Glutamatergic neuron (in vitro differentiated cells): ENCODE measurements at places on chromosomes 1 and 21. TPM values are rescaled to one million over a fixed set of nuclear protein-coding genes. Genes with fewer than 3 reads are reported as not detected.

DNA sequence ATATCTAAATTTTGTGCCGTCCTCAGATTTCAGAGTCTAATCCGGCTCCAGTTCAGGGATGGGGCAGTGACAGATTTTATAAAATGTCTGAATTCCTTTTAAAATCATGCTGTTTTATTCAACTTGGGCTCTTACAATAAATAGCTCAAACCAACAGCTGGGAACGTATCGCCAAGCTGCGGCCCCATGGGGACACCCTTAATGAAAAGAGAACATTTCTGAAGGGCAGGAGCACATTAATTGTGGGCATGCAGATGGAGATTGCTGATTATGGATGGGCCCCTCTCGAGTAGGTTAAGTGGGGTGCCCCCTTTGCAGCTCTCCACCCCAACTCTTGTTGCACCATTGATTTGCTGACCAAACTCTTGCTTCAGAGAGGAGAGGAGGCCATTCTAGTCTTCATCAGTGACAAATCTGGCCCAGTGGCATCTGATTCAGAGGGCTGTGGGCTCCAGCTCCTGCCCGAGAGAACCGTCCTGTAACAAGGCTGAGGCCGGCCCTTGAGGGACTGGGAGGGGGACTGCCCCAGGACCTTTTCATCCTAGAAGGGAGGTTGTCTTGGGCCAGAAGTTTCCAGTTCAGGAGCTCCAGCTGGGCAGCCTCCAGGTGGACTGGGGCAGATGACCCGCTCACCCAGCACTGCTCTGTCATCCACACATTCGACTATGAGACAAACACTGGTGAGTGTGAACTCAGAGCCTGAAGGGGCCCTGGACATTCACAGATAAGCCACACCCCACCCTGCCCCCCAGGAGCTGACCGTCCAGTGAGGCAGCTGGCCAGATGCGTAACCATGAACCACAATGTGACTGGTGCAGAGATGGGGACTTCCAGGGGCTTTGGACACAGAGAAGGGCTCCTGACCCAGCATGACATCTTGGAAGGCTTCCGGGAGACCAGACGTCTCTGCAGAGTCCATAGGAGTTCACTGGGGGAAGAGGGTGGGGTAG lies 55.1 kb upstream of the TMEM51 start:
- DNase-seq = no peak

GRCh38 chr1:45282351-45282750 lies 44.3 kb upstream of the HPDL start:
- DNase-seq = no peak

DNA sequence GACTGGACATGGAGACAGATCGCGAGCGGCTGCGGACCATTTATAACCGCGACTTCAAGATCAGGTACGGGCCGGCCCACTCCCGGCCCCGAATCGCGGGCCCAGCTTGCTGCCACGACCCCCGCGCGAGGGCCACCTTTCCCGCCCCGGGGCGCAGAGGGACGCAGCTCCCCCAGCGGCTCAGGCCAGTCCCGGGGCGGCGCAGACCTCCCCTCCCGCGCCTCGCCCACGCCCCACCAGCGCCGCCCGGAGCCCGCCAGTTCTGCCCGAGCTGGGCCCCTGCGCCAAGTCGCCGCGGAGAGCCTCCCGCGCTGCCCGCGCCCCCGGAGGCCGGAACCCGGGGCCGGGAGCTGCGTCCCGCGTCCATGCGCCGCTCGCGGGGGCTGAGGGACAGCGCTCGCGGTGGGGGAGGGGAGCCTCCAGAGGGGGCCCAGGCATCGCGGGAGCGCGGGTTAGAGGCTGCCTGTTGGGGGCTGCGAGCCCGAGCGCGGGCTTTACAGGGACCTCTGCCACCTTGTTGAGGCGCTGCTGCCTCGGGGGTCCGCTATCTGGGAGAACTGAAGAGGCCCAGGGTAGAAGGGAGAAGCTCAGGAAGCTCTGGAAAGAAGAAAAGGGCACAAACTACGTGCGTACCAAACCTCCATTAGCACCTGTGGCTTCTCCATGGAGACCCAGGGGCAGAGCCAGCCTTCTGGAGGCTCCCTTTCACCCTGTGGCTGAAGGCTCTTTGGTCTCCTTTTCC lies 698 bp downstream of the MOV10 start:
- peak; percentile 60 for DNase-seq

DNA sequence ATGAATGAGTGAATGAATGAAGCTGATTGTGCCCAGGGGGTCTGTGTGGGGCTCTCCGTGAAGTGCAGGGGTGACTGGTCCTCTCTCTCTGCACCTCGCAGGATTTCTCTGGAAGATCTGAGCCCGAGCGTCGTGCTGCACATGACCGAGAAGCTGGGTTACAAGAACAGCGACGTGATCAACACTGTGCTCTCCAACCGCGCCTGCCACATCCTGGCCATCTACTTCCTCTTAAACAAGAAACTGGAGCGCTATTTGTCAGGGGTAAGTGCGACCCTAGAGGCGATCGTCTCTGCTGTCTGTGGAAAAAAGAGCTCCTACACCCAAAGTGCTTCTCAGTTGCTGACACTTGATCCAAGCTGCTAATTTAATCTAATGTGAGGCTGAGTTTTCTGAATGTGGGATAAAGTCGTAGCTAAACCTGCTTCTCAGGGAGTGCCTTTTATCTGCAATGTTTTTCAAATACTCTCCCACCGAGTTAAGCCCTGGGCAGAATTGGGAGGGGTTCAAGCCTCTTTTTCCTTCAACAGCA lies 101.7 kb downstream of the HUNK start:
- DNase-seq = no peak

DNA sequence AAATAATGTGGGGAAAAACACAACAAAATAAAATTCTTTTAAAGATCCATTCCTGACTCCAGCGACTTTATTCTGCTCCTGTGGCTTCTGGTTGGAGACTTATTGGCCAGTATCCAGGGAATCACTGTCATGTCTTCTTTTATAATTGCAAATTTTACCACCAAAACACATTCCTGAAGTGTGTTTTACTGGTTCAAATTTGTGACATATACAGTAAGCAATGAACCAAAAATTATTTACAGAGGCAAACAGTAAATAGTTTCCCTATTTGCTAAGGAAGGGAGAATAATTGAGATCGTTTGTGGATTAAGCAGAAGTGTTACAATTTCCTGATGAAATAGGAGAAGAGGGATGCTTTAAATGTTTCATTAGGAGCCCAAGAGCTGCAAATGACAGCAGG lies 118.7 kb downstream of the ZNF281 start:
- DNase-seq = no peak

DNA sequence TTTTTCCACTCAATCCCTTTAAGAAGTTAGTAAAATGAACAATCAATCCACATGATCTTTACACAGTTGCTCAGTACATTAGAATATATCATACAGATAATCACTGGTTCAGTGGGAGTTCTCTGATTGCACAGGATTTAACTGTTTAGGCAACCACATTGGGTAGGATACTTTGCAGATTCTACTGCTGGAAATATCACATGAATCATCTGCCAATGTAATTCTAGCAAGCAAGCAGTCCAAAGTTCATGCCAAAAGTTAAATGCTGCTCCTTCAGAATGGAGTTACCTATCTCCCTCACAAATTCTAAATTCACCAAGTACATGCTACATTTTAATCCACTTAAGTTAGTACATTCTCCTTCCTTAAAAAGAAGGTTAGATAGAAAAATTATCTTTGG lies 52.4 kb downstream of the NEGR1 start:
- no peak for DNase-seq

GRCh38 chr1:40627987-40628902 lies 37.2 kb downstream of the RIMS3 start:
- DNase-seq = no peak

GRCh38 chr1:18641005-18641941 lies 10.6 kb downstream of the PAX7 start:
- DNase-seq = no peak

DNA sequence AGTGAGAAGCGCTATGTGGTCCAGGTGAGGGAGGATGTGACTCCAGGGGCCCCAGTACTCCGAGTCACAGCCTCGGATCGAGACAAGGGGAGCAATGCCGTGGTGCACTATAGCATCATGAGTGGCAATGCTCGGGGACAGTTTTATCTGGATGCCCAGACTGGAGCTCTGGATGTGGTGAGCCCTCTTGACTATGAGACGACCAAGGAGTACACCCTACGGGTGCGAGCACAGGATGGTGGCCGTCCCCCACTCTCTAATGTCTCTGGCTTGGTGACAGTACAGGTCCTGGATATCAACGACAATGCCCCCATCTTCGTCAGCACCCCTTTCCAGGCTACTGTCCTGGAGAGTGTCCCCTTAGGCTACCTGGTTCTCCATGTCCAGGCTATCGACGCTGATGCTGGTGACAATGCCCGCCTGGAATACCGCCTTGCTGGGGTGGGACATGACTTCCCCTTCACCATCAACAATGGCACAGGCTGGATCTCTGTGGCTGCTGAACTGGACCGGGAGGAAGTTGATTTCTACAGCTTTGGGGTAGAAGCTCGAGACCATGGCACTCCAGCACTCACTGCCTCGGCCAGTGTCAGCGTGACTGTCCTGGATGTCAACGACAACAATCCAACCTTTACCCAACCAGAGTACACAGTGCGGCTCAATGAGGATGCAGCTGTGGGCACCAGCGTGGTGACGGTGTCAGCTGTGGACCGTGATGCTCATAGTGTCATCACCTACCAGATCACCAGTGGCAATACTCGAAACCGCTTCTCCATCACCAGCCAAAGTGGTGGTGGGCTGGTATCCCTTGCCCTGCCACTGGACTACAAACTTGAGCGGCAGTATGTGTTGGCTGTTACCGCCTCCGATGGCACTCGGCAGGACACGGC lies 2.2 kb downstream of the CELSR2 start:
- DNase-seq = no peak

DNA sequence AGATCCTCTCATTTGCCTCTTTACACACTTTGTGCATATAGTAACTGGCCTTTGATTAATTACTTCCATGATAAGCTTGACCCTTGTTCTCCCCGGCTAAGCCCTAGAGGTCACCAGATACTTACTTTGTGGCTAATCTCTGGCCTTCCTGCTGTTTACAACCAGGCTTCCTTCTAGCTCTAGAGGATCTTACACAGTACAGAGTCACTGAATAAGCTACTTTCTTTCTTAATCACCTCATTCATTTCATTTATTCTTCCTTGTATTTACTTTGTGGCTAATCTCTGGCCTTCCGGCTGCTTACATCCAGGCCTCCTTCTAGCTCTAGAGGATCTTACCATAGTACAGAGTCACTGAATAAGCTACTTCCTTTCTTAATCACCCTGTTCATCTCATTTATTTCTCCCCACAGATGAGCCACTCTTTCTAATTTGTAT lies 144.3 kb upstream of the C1orf21 start:
- no peak for DNase-seq

GRCh38 chr21:31991356-31992331 lies 118.8 kb downstream of the HUNK start:
- DNase-seq = no peak

- no peak for DNase-seq
Measured at GRCh38 chr1:92877081-92877711, 45.4 kb downstream of the RPL5 start.

DNA sequence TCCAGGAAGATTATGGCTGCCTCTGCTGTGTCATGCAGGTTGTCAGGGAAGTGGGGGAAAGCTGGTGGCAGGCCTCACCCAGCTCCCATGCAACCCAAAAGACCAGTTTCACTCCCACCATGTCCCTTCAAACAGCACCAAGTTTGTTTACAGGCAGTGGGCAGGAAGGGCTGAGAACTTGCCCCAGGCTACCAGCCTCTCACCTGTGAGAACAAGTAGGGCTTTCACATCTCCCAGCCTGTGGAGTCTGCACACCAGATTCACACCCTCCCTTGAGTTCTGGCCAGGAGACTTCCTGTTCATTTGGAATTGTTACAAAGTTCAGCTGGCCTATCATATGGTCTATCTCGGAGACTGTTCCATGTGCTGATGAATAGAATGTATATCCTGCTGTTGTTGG lies 27.8 kb downstream of the RPAP2 start:
- DNase-seq = no peak

GRCh38 chr1:179353546-179353945 lies 12.2 kb upstream of the AXDND1 start:
- DNase-seq = no peak

DNA sequence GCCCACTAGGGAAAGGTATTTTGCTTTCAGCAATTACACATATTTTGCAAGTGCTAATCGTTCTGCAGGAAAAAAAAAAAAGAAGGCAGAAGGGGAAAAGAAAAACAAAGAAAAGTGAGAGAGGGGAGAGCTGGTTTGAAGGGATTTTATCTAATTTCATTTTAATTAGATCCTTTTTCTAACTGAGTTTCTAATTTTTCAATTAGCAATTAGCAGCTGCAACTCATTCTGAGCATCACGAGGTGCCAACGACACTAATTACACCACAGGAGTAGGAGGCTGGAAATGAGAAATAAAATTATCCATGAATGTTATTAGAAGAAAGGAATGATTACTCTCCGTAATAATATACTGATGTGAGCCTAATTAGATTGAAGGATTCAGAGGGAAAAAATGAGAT lies 481.0 kb upstream of the CAMK1G start:
- no peak for DNase-seq

DNA sequence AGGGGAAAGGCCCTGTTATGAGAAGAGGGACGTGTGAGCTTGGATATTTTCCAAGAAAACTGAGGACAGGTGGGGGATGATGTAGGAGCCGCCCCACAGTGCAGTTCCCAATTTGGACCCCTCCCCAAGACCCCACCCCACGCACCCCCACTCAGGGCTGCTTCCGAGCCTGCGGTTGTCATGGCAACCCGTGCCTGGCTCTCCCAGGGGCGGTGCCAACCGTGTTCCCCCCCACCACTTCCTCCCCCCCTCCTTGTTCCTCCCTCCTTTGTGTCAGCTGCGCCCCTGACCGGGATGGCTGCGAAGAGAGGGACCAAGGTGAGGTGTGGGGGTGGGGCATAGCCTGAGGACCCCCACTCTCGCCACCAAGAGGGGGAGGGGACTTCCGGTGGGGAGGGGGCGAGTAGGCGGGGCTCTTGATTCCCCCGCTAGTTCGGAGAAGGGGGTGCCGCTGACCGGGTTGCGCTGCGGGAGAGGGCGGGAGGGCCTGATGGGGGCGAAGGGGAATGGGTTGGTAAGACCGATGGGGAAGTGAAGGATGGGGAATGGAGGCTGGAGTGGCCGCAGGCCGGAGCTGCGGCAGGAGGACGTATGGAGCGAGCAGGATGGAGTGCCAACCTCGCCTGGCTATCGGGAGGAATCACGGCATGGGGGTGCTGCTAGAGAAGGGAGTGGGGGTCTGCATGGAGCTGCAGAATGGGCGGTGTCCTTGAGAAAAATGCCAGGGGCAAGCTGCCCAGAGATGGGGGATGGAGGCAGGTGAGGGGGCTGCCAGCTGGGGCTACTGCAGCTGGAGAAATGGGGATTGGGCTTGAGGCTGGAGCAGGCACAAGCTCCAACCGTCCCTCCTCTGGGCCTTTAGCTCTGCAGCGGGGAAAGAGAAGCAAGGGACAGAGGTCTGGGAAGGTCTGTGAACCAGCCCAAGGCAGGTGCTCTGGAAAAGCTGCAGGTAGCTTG lies 953 bp downstream of the TRIM46 start:
- peak; percentile 75 for DNase-seq

Gene PEAR1
- total RNA-seq = 1.2 TPM

Gene TMEM82
- not detected for total RNA-seq

Gene NUAK2
- total RNA-seq = 8.0 TPM

Gene FCGR2B
- not detected for total RNA-seq

Gene NR5A2
- 2.0 TPM for total RNA-seq

Gene EXTL1
- total RNA-seq = 2.6 TPM

Gene RUNX1
- 0.47 TPM for total RNA-seq

Gene SLAMF8
- total RNA-seq = not detected
